Naive thymus-derived CD4-positive, alpha-beta T cell (primary cell): ENCODE measurements at places on chromosomes 4 and X. TPM values are rescaled to one million over a fixed set of nuclear protein-coding genes. Genes with fewer than 3 reads are reported as not detected.

Gene GSX2
- polyA plus RNA-seq: not detected

Gene EIF4E
- polyA plus RNA-seq: 53.0 TPM

Gene MAGEB17
- not detected for polyA plus RNA-seq

Gene PPAT
- 10.4 TPM for polyA plus RNA-seq

Gene HS3ST1
- polyA plus RNA-seq: not detected

Gene RHOH
- polyA plus RNA-seq: 393 TPM

Gene MAB21L2
- not detected for polyA plus RNA-seq

Gene METTL14
- 32.7 TPM for polyA plus RNA-seq

Gene ACOT9
- 8.6 TPM for polyA plus RNA-seq

Gene LPAR4
- polyA plus RNA-seq: not detected

Gene TRPC3
- not detected for polyA plus RNA-seq

GRCh38 chr4:99828477-99828876 is 11.8 kb downstream of the DAPP1 start:
- no peak for DNase-seq

DNA sequence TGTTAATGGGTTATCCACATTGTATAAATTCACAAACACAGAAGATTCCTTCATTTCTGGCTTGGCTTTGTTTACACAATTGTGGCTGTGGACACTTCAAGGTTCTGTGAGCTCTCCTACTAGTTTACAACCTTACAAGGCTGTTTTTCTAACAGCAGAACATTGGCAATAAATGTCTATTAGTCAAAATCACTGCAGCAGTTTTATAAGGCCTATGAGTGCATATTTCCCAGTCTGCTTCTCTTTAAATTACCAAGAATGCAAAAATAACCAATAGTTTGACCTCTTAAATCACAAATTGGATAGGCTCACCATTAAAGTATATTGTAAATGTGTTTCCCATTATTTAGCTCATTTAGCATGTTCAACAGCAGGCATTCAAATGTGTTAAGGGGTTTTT is 239.2 kb downstream of the DKK2 start:
- no peak for DNase-seq

GRCh38 chr4:79609817-79610216 is 201.8 kb upstream of the GK2 start:
- no peak for DNase-seq

GRCh38 chr4:18056030-18056429 is 34.5 kb upstream of the LCORL start:
- DNase-seq: peak; percentile 7

DNA sequence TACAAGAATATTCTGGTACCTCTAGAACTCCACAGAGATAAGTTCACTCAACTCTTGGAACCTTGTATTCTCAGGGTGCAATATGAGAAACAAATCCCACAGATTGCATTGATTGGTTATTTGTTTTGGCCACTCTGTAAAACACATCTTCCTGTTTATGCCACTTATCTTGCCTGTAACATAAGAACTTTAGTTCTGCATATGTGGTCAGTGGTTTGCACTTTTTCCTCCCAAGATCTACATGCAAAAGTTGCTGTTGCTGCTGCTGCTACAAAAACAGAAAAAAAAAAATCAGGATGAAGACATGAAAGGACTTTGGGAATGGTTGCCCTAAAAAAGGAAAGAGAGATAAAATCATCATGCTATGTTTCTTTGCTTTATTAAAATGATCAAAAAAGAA is 9.6 kb downstream of the ODAPH start:
- no peak for DNase-seq

DNA sequence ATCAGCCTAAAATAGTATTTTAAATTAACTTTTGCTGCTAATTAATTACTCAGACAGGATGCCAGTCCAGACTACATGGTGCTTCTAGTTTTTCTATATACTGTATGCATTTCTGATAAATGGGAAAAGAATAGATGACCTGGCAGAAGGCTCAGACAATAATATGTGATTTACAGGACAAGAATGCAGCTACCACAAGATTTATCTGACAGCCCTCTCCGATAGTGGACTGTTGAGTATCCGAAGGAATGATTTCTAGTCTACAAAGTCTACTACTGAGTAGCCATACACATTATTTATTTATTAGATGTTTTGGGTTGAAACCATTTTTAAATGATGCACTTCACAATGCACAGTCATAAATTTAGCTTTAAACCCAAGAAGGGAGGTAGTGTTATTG is 212.8 kb downstream of the MAB21L2 start:
- DNase-seq: no peak

GRCh38 chr4:56086073-56086541 is 137.4 kb downstream of the CEP135 start:
- DNase-seq: no peak

DNA sequence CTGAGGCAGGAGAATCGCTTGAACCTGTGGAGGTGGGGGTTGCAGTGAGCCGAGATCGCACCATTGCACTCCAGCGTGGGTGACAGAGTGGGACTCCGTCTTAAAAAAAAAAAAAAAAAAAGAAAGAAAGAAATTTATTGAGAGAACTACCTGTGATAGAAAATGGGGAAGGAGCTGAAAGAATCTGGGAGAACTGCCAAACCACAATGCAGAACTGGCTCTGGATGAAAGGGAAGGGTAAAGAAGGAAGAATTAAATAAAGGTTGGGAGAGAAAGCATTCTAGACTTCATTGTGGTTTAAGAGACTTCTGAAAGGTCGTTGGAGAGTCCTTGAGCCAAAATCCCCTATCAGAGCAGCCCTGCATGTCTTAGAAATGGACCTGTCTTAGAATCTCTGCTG is 567.9 kb upstream of the HTR2C start:
- DNase-seq: no peak

DNA sequence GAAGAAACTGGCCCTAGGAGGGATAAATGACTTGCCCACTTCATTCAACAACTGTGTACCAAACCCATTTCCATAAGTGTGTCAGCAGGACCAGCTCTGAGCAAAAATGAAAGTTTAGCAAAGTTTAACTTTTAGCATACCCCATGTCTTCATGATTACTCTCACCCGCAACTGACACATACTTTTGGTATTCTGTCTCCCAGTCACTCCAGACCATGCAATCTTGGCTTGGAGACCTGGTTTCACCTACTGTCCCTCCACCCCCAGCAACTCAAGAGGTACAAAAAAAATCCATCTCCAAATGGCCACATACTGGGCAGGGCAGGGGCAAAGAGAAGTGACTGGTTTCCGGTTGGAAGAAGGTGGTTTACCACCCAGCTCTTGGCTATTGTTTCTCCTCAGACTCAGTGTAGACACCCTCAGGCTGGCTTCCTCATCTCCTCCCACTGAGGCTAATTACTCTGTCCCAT is 79.8 kb downstream of the RLIM start:
- no peak for DNase-seq

- DNase-seq: no peak
Measured at GRCh38 chr4:98680806-98681205, 22.4 kb upstream of the TSPAN5 start.

DNA sequence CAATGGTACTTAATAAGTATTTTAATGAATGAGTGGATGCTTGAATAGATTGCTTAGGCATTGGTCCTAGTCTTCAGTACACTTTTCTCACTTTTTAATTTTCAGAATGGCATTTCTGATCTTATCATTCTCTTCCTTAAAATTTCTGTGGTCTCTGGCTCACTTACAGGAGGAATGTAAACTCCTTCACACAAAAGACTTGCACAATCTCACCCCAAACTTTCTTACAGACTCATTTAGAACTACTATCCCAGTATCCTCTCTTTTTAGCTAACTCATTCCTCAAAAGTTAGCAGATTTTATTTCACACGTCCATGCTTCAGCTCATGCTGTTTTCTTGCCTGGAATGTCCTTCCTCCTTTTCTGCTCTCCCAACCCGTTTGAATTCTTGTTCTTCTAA is 350.1 kb downstream of the GRXCR1 start:
- DNase-seq: no peak

GRCh38 chrX:9341291-9342201 is 123.3 kb upstream of the TBL1X start:
- peak; percentile 74 for DNase-seq

DNA sequence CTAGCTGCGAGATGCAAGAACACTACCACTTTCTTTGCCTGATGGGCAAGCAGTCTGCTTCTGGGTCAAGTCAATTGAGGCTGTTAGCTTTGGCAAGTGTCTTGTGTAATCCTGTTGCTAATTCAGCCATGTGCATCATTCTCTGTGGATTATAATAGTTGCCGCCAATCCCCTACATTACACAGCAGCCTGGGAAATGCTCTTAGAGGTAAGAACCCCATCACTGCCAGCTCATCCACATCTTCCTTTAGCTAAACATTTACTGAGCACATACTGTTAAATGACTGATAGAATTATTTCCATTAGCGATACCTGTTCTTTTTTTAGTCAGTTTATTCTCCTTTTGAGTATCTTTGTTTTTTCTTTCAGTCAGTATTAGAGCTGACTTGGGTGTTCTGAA is 116.2 kb downstream of the CBR4 start:
- DNase-seq: no peak

GRCh38 chr4:61201561-61201960 is 1.4 kb downstream of the ADGRL3 start:
- DNase-seq: no peak

DNA sequence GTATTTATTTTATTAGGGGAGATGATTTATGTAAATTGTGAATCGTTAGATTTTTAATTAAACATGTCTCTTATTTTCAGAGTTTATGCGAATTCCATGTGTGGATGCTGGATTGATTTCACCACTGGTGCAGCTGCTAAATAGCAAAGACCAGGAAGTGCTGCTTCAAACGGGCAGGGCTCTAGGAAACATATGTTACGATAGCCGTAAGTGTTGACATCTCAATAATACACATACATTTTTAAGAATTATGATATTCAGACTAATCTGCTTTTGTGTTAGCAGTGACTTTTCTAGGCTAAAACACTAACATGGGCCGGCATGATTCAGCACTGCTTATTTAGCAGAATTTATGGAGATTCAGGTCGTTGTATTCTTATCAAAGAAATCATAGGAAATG is 91.2 kb downstream of the RAP1GDS1 start:
- DNase-seq: no peak

DNA sequence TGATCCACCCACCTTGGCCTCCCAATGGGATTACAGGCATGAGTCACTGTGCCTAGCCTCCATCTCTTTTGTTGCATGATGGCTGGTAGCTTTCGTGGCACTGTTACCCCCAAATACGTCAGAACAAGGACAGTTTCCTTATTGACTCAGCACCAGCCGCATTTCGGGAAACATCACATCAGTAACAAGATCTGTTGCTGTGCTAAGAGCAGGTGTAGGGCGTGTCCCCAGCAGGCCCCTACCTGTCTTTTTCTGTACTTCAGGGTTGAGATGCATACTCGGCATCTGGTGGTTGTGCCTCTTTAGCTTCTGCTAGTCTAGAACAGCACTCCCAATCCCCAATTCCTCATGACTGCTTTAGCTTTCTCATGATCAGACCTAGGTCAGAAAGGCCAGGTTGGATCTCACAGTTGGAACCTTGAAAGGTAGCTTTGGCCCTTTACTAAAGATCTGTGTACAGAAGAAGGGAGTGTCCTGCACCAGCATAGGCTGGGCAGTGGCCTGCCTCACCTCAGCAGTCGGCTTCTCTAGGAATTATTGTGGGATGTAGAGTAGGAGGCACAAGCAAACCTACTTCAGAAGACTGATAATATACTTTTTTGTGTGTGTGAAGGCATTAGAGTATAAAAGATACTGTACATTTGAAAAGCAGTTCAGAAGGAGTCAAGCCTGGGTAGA is 36.8 kb downstream of the NSD2 start:
- DNase-seq: no peak

GRCh38 chr4:8817813-8818062 is 53.9 kb downstream of the HMX1 start:
- DNase-seq: no peak

DNA sequence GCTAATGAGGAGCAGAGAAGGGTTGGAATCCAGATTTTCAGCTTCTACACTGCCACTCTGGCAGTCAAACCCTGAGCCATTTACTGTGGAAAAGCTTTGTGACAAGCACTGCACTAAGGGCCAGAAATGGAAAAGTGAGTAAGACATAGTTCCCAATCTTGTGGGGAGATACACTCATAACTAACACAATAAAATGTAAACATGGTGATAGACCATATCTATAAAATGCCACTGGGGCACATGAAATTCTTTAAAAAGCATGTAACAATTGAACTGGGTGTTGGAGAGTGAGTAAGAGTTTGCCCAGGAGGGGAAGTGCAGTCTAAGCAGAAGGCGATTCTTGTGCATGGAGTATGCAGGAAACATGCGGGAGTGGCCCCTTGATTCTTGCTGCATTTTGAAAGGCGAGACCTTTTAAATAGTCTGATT is 32.0 kb upstream of the ANXA5 start:
- DNase-seq: no peak

DNA sequence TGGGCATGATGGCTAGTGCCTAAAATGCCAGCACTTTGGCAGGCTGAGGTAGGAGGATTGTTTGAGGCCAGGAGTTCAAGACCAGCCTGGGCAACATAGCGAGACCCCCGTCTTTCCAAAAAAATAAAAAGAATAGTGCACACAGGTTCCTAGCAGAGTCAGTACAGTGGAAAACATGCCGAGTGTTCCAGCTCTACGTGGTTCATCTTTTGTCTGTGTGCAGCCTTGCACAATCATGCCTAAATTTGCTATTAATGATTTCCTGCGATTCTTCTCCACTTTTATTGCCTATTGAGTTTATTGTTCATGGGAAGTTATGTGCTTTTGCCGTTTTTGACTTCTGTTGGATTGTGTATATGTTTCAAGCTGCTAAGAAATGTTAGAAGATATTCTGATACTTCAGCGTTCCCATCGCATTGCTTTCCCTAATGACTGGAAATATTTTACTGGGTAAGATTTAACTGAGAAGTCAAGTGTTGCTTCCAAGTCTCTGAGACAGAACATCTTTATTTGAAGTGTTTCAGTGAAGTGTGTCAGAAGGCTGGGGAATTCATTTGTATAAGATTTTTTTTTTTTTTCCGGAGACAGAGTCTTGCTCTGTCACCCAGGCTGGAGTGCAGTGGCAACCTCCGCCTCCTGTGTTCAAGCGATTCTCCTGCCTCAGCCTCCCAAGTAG is 11.3 kb downstream of the DOCK11 start:
- no peak for DNase-seq

DNA sequence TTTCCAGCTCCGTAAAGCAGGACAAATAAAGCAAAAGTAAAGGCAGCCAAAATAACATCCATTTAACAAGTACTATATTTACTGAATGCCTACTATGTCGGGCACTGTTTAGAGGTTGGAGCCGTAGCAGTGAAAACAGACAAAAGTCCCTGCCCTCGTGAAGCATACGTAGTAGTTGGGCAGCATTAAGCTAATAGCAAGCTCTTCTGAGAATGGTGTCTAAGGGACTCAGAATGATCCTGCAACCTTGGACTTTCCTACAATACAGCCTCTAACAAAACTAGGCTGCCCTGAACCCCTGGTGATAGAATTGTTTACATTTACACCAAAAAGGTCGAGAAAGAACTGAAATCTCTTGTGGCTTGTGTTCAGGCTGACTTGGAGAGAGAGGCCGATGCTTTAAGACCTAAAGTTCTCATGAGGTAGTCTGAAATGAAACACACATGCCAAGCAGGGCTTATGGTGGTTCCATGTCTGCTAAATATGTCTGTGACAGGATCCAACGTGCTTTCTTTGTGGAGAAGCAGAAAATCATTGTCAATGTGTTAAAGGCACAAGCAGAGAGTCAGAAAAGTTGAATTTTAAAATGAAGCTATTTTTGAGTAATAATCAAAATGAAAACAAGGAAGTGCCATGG is 898 bp upstream of the PDGFC start:
- DNase-seq: no peak
